ENCODE measurements at places on chromosomes 13 and 19.

DNA sequence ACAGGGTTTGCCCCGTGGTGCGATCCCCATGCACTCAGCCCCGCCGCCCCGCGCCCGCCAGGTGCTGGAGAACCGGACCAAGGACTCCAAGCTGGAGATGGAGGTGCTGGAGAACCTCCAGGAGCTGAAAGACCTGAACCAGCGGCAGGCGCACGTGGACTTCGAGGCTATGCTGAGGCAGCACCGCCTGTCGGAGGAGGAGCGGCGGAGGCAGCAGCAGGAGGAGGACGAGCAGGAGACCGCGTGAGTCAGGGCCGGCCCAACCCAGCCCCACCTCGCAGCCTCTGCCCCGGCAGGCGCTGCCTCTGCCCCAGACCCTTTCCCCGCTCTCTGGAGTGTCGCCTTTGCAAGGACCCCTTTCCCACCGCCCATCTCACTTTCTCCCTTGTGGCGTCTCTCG is 11.3 kb downstream of the YJU2 start:
- no peak for DNase-seq

- DNase-seq: no peak
Measured at GRCh38 chr13:53901593-53901992, 873.0 kb downstream of the OLFM4 start.

DNA sequence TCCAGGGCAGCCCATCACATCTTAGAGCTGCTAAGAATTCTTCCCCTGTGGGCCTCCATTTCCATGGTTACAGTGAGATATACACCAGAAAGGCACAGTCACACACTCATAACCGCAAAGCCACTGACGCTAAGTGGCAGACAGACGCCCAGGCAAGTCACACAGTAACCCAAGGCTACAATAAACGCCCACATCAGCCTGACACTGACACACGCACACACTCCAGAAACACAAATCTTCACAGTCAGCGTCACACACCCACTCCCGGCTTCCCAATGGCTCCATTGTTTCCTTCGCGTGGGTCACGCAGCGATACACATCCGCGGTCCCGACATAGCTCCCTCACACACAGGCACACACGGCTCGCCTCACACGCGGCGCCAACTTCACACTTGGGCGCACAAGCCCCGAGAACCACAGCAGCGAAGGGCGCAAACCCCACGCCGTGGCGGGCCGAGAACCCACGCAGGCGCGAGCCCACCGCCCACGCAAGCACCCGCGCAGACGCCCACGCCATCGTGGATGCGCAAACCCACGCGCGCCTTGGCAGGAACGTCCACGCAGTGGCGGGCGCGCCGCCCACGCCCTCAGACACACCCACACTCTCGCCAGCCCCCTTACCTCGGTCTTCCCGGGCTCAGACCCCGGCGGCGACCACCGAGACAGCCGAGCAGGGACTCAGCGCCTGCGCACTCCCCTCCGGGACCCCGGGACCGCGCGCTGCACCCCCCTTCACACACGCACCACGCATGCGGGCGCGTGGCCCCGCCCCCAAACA is at the start of gene ZNF667:
ZNF667 (minus strand) TSS at position 695 of the 778 bp plus-strand sequence. CDS start 14,975 bp downstream, outside the sequence.
- DNase-seq: no peak

DNA sequence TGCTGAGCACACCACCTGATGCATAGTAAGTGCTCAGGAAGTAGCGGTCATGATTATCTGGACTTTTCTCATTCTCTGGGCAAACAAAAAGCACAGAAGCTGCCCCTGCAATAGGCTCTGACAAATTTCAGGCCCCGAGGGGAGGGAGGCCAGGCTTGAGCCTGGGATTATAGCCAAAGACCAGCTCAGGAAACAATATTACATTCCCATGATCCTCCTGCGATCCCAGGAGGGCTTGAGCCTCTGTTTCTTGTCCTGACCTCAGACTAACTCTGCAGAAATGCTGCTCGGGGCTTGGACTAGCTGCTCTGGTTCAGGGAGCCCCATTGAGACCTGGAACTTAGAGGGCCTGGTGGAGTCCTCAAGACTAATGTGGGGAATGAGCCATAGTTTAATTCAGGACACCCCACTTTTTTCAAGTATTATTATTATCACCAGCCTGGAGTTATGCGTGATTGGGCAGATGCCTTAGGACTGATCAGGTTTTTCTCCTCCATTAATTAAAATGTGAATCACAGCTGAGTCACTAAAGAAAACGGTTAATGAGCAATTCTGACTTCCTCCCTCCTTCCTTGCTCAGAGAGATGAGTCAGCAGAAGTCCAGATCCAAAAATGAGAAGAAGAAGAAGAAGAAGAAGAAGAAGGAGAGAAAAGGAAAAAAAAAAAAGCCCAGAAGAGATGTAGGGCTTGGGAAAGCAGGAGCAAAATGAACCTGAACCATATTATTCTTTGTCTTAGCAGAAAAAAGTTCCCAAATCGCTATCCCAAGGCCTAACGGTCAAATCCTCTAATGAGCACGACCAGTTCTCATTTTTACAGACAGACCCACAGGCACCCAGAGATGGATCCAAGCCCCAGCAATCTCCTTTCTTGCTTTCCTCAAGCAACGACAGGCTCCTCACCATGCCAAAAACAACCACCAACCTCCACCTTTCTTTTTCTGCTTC is 107.2 kb downstream of the CACNA1A start:
- no peak for DNase-seq

DNA sequence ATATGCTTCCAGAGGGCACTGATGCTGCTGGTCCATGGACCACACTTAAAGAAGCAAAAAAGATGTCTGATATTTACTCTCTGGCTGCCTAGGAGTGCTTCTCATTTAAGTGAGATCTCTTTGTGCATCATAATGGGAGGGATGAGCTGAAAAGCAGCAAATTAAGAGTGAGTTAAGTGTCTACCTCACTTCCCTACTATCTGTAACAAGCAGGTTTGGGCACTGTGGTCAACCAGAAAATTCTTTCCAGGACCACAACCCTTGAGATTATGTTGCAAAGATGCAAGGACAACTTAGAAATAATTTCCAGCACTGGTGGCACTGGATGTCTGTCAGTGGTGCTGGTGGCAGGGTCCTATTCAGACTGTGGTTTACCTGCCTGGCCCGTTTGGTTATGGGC is 52.1 kb upstream of the USPL1 start:
- DNase-seq: no peak

DNA sequence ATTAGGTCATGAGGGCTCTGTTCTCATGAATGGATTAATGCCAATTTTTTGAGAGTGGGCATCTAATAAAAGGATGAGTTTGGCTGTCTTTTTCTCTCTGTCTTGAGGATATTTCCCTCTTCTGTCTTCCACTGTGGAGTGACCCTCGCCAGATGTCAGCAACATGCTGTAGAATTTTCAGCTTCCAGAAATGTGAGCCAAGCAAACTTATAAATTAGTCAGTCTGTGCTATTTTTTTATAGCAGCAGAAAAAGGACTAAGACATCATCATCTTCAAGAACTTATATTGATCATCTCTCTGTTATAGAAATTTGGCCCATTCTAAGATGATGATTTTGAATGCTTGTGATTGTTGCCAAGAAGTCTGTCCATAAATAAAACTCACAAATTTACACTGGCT is 431.4 kb downstream of the FGF9 start:
- no peak for DNase-seq

GRCh38 chr13:30976025-30976424 is 43.6 kb downstream of the TEX26 start:
- no peak for DNase-seq

DNA sequence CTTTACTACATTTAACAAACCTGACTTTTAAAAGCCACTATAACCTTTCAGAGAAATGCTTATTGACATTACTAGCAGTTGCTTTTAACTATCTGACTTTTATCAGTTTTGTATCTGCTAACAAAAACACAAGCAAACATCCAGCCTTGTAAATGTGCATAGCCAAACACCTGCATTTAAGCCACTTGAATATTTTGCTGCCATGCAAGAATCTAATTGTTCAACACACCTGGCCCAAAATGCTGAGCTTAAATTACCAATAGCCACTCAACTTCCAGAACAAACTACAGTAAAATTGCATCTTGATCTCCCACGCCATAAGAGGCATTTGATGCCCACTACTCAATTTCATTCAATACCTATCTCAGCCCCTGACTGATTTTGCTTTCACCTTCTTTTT is 9.3 kb downstream of the ZIC5 start:
- DNase-seq: no peak

- no peak for DNase-seq
Measured at GRCh38 chr19:48874303-48875135, 2.3 kb downstream of the PPP1R15A start.

DNA sequence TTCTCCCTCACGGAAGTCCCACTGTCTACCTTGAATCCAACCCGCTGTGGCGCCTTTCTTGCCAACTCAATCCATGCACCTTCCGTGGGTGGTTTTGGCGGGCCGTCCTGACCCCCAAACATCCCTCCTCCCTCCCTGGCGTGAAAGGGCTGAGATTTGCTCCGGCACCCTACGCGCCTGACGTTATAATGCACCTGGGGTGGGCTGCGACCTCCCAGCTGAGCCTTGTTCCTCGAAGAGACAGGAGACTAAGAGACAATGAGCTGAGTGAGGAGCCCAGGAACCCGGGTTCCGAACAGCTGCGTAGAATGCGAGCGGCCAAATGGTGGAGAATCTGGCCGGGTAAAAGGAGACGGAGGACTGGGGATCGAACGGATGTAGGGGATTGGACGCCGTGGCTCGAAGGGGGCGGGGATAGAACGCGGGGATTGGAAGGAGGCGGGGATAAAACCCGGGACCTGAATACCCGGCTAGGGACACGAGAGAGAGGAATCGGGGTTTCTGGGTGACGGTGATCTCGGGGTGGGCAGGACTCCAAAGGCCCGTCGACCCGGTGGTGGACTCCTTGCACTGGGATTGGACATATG is at the start of gene CPT1C:
CPT1C (plus strand) TSS at position 461 of the 587 bp plus-strand sequence. CDS start 1,137 bp downstream, outside the sequence.
- DNase-seq: peak; percentile 15

GRCh38 chr13:86900906-86901305 is 770.3 kb upstream of the SLITRK5 start:
- DNase-seq: no peak

DNA sequence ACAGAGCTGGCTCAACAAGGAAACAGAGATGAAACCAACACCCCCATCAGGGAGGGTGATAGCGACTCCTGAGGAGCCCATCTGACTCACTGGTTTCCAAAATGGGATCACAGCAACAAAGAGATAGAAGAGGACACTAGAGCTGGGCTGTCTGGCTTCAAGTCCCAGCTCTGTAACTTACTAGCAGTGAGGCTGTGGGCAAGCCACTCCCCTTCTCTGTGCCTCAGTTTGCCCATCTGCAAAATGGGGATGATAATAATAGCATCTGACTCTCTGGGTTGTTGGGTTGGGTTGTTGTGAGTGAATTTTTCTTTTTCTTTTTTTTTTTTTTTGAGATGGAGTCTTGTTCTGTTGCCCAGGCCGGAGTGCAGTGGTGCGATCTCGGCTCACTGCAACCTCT is 14.3 kb downstream of the IGSF23 start:
- DNase-seq: no peak

- no peak for DNase-seq
Measured at GRCh38 chr13:113638806-113639205, 19.2 kb downstream of the ATP4B start.

DNA sequence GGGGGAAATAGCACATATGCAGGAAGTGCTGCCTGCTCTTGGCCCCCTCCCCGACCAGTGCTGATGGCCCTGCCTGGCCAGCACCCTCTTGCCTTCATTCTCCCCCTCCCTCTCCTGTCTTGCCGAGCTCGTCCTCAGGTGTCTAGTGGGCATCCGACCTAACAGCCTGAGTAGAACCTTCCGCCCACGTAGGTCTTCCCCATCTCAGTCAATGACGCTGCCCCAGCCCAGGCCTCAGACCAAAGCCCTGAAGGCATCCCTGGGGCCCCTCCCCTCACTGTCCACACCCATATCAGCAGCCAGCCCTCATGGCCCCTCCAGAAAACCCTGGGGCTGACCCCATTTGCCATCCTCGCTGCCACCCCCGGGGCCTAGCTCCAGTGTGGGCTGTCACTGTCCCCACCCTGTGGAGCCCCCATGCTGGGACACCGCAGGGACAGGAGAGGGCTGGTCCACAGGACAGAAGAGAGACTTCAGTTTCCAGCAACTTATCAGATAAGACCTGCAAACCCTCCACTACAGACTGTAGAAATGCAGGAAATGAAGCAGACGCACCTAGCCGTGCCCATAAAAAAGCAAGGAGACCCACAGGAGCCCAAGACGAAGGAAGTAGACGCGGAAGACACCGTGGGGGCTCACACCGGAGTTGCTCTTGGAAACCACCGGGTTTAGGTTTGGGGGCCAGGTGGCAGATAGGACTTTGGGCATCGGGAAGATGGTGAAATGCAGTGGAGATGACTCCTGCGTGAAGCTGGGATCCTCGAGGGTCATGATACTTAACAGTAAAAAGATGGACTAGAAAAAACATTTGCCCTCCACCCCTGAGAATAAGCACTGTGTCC is 38.3 kb downstream of the AP1M1 start:
- no peak for DNase-seq

- DNase-seq: no peak
Measured at GRCh38 chr13:85616275-85616674, 182.9 kb downstream of the SLITRK6 start.

Measured in effector memory CD4-positive, alpha-beta T cell (primary cell).